ENCODE measurements at places on chromosomes 6 and 20. TPM values are rescaled to one million over a fixed set of nuclear protein-coding genes. Genes with fewer than 3 reads are reported as not detected.

DNA sequence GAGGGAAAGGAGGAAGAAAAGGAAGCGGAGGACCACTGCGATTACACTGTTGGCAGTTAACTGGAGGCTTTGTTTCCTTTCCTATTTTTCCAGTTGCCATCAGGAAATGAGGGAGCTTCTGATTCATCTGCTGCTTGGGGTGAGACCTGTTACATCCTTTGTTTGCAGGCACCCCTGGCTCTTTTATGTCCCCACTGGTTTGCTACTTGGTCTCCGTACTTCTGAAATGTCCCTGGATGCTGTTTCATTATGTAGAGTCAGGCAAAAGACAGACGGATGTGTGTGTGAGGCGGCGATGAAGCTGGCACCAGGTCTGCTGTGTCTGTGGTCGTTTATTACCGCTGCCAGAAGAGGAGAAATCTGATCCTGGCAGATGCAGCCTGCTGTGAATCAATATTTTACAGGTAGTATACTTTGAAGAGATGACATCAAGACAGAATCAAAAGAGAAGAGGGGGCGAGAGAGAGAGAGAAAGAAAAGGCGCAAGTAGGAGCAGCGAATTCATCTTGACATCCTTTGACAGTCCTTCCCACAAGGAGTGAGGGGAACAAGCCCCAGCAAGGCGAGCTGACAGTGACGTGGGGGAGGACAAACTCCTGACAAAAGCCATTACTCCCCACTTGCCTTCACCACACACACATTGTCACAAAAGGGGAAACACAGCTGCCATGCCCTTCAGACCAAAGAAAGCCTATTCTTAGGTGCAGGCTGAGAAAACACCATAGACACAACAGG, 145.9 kb upstream of the FBXL4 start:
- DNase-seq: no peak

DNA sequence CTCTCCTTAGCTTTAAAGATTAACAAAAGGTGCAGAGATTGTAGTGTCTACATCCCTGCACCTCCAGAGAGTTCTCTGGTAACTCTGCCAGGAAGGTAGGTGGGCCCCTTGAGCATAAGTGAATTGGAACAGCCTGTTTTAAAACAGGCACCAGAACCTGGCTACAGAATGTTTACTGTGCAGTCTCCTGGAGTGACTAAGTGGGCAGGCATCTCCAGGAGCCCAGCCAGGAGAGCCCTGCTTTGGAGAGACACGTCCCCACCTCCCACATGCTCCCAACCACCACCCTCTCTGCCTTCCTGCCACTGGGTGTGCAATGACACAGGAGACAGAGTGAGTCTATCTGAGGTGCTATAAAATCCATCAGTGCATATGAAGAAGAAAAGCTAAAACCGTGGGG, 110.3 kb upstream of the EYA4 start:
- peak; percentile 94 for DNase-seq

DNA sequence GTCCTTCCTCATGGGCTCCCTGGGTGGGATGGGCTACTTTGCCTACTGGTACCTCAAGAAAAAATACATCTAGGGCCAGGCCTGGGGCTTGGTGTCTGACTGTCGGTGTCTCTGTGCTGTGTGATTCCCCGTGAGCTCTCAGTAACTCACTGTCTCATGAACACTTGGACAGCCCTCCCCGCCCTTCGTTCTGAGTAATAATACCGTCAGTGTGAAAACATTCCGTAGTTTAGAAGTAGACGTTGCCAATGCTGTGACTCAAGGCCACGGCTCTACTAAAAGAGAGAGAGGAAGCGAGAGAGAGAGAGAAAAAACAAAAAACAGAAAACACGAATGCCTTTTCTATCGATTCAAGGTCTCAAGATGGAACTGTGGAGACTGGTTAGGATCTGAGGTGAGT, 31.8 kb downstream of the FITM2 start:
- DNase-seq: peak; percentile 93

- DNase-seq: no peak
These were observed 437.5 kb downstream of the TFAP2A start for GRCh38 chr6:9977411-9977810.

GRCh38 chr20:2800521-2801285, at the start of gene CPXM1:
Gene CPXM1, minus strand, starts transcription at chr20:2800627. Its CDS starts 55 bp downstream, at chr20:2800572.
- no peak for DNase-seq

DNA sequence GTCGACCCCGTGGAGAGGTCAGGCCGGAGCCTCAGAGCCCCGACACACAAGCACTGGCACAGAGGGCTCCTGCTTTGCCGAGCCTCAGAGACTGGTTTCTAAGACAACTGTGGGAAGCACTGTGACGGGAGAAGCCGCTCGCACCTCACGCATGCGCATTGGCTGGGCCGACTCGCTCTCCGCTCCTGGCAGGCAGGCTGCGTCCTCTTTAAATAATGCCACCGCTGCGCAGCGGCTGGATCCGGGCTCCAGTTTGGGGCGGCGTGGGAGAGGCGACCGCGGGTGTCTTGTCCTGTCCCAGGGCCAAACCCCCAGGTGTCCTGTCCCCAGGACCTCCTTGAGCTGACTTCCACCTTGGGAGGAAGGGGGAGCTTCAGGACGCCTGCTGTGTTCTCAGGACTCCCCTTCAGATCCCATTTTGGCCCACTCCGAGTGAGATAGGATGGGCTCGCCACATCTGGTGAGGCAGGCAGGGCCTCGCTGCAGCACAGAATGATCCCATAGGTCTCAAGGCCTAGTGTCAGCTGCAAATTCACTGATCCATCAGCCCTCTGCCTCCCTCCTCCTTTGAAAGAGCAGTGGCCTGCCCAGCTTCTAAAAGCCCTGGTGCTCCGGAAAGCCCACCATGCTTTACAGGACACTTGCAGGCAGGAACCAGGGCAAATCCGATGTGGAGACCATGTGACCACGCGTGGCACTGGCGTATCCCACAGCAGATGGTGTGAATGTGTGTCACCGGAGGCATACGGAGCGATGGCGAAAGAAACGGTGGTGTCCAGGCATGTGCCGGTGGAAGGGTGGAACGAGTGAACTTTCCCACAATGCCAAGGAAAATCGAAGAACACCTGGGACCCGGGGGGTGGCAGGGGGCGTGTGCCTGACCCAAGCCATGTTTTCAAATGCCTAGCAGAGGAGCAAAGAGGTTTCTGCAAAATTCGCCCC, 169.3 kb upstream of the ZNF337 start:
- peak; percentile 82 for DNase-seq

DNA sequence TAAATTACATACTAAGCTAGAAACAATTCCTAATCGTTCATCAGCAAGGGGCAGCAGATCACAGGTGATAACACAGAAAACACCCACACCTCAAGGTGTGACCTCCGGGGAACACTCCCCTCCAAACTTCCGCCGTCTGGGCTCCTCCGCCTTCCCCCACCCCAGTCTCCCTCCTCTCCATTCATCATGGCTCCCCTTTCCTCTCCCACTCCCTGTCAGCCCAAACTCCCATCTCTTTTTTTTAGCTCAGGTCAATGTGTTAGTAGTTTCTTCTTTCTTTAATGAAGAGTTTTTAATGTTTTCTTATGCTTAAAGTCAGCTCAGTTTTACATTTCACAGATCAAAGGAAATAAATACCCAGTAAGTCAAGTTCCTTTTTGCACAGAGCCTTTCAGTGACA, 20.7 kb downstream of the CNKSR3 start:
- no peak for DNase-seq

GRCh38 chr6:139708337-139709199, 334.1 kb upstream of the CITED2 start:
- DNase-seq: peak; percentile 97

- DNase-seq: peak; percentile 19
These were observed 618.9 kb upstream of the GJE1 start for GRCh38 chr6:141513830-141514229.

DNA sequence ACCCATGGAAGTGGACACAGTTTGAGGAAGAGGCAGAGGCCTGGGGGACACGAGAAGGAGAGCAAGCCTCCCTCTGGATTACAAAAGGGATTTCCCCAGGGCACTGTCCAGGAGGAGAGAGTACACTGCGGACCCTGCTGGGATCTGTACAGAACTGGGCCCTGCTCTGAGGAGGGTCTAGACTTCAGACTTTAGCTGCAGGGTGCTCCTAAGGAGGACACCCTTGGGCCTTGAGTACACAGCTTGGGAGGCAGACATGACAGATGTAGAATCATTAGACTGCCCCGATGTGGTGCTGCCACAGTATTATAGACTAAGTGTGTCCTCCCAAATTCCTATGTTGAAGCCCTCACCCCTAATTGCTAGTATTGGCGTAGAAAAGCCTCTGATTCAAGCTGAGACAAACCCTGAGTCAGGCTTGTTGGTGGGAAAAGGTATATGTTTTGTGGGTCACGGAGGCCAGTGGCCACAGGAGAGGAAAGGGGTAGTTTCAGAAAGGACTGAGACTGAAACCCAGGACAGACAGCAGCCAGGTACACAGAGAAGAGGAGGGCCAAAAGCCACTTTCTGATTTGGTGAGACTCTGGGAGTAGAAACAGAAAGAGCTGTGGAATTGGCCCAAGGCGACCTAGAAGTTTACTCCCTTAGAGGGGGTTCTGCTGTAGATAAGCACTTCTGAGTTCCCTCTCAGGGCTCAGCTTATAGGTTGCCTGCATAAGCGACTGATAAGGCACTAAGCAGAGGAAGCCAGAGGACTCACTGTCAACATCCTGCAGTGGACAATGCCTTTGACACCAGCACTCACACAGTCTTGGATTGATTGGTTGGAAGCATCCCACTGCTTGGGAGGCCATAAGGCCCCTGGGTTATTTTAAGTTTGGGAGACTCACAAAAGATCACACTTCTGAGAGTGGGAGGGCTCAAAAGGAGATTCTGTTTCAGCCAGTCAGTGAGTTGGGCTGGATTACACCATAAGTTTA, 16.5 kb upstream of the SH3BGRL2 start:
- no peak for DNase-seq

GRCh38 chr6:168884646-168885086, 369.0 kb downstream of the THBS2 start:
- peak; percentile 46 for DNase-seq

- no peak for DNase-seq
These were observed 221.3 kb upstream of the CST7 start for GRCh38 chr20:24727795-24728194.

GRCh38 chr6:99789767-99790166, 183.1 kb downstream of the PRDM13 start:
- no peak for DNase-seq

DNA sequence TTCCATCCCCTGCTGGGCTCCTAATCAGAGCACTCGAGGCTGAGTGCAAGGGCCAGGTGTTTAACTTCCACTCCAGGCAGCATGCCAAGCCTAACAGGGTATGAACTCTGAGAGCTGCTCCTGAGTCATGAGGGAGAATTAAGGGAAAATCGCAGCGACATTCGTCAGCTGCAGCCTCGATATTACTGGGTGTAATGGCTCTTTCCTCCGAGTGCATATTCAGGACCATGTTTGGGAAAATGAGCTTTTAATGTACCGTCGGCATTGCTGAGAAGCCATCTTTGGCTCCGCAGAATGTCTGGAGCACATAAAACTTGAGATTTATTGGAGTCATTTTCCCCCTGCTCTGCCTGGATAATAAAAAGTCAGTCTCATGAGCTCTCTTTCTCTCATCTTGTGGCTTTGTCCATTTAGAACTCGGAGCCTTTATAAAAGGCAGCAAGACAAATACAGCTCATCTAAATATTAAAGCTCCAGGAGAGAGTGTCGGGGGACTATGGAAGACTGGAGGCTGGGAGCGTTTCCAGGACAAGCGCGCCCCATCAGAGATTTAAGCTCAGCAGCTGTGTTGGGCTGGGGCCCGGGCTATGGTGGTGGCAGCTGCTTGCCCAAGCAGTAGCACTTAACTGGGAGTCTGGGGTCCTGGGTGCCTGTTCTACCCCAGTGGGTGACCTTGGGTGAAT, 103.7 kb downstream of the TOX2 start:
- peak; percentile 98 for DNase-seq

DNA sequence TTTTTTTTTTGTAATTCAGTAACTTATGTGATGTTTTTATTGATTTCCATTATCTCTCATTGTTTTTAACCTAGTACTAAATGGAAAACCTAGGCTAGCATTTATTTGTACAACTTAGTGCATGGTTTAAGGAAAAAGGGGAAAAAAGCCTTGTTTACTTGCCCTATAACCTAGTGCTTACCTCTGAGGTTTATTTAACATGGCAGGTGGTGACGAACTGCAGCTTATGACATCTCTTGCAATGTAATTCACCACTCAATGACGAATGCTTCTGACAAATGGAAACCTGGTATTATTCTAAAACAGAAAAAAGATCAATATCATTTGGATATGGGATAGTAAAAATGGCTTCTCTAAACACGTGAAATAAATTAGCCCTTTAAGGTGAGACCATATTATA, 618.6 kb upstream of the FLRT3 start:
- DNase-seq: no peak

DNA sequence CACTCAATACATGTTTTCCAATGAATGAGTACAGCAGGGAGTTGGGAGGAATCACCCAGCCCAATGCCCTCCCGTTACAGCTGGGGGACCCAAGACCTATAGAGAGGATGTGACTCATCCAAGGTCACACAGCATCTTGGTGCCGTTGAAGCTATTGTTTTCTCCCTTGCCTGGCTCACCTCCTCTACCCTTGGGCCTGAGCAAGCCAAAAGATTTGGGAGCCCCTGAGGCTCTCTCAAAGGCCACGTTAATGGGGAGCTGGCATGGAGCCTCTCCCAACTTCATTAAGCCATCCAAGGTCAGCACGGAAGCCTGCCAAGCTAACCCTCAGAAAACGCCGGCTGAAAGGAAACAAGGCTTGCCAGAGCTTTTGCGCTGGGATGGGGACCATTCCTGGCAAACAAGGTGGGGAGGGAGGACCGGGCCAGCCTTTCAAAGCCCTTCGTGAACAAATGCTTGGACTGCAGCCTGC, 30.4 kb downstream of the KCNB1 start:
- DNase-seq: peak; percentile 83

DNA sequence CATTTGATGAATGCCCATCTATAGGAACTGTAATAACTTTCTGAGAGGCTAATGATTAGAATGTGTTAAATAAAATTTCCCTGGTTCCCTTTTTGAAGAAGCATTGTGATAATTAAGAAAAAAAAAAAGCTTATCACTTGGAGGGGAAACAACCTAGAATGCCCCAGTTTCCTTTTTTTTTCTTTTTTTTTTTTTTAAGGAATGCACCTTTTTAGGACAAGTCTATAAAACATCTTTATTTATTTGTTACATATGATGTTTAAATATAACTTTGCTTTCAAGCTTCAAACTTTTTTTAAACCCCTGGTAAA, 7.3 kb upstream of the MRPS10 start:
- no peak for DNase-seq

DNA sequence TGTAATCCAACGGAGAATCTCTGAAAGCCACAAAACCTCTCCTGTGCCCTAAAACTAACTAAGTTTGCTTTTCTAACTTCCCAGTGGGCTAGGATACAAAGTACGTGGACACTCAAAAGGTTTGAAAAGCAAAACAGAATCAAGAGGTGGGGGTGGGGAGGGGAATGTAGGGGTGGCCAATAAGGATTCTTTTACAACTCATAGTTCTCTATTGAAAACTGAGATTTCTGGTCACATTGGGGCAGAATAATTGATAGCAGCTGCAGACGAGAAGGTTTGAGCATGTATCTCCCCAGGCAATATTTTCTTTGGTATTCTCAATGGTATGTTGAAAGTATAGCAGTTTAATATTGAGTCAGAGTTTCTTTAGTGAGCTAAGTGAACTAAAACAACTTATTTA, 376.7 kb upstream of the CITED2 start:
- DNase-seq: peak; percentile 67

Gene BPIFB4
- total RNA-seq: not detected

Gene STMND1
- not detected for total RNA-seq

Gene SCGN
- total RNA-seq: not detected

Gene LST1
- total RNA-seq: not detected

Data from M059J (cell line).